ENCODE measurements at places on chromosomes 13 and 19.
A peak's percentile ranks its signal among the peaks of the same experiment; 100 is the strongest.

DNA sequence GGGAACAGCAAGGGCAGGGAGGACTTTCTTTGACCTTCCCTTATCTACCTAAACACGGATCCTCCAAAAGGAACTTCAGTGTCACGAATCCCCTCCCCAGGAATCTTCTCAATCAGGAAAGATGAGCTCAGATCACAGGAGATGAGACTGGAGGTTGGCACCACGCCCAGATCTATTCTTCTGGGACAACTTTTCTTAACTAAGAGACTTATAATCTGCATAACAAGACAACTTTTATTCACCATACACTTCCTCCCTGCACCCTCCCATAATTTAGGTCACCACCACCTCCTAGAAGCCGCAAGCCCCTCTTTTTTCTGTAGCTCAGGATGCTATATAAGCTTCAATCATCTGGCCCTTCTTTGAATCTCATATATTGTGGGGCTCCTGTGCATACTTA lies 19.2 kb upstream of the AKT2 start:
- no peaks in the 10 kb centered on the region for H3K4me1 ChIP-seq
- H3K4me3 ChIP-seq = no peak overlapping the region
- no peaks in the 10 kb centered on the region for H3K27me3 ChIP-seq
- no peaks in the 10 kb centered on the region for H3K36me3 ChIP-seq

DNA sequence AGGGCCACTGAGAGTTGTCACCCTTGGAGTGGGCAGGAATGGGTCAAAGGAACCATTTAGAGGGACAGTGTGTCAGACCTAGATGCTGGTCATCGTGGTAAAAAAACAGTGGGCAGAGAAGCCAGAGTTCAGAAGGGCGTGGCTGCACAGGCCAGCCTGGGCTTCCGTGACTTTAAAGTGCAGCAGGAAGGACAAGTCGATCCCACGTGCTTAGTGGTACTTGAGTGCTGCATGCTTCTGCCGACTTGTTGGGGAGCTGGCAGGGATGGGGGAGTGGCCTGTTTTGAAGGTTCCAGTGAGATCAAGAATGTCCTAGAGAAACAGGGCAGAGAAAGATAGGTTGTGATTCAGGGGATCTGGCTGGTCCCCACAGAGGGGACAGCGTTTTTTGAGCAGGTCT lies 17.0 kb downstream of the LYL1 start:
- no peak overlapping the region for H3K27ac ChIP-seq
- no peak for DNase-seq
- peaks cover 9% of the 10 kb centered on the region for H3K4me1 ChIP-seq

- H3K27me3 ChIP-seq = no peaks in the 10 kb centered on the region
- no peak for DNase-seq
- no peaks in the 10 kb centered on the region for H3K4me1 ChIP-seq
- no peak overlapping the region for H3K4me3 ChIP-seq
- no peaks in the 10 kb centered on the region for H3K36me3 ChIP-seq
- H3K27ac ChIP-seq = no peak overlapping the region
These were observed 182.1 kb downstream of the PCDH17 start for GRCh38 chr13:57813651-57814050.

DNA sequence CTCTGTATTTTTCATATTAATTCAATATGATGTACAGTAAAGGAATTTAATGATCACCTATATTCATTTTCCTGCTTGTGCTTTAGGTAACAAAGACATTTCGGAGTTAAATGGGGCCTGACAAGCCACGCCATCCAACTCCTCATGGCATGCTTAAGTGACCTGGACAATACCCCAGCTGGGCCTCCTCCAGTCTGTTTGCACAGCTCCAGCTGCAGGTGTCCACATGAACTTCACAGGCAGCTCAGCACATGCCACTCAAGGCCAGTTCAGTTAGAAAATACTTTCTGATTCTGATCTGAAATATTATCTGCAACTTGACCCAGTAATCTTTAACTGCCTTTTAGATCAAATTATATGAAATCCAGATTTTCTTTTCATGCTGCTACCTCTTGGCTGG lies 89.6 kb upstream of the SLC15A1 start:
- no peak overlapping the region for H3K4me3 ChIP-seq
- H3K27ac ChIP-seq = no peak overlapping the region
- H3K36me3 ChIP-seq = no peaks in the 10 kb centered on the region
- H3K4me1 ChIP-seq = peaks cover 4% of the 10 kb centered on the region

GRCh38 chr19:55702131-55702627 lies 27.2 kb downstream of the EPN1 start:
- no peak overlapping the region for H3K27ac ChIP-seq
- H3K27me3 ChIP-seq = no peaks in the 10 kb centered on the region
- no peaks in the 10 kb centered on the region for H3K4me1 ChIP-seq
- H3K36me3 ChIP-seq = peaks cover 17% of the 10 kb centered on the region

DNA sequence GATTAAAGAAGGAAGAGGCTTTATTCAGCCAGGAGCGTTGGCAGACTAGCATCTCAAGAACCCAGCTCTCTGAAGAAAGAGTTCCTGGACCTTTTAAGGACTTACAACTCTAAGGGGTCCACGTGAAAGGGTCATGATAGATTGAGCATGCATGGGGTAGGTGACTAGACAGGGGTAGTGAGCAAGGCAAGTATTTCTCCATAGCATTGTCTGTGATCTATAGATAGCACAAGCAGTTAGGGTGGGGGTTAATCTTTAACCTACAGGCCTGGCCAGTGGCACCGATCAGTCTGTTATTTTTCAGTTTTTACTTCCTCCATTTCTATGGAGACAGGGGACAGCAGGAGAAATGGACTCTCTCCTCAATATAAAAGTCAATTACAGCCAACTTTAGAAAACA lies 983.7 kb downstream of the SLITRK1 start:
- no peak overlapping the region for H3K27ac ChIP-seq
- no peaks in the 10 kb centered on the region for H3K36me3 ChIP-seq
- no peaks in the 10 kb centered on the region for H3K4me1 ChIP-seq
- H3K27me3 ChIP-seq = no peaks in the 10 kb centered on the region
- no peak overlapping the region for H3K4me3 ChIP-seq
- DNase-seq = no peak

DNA sequence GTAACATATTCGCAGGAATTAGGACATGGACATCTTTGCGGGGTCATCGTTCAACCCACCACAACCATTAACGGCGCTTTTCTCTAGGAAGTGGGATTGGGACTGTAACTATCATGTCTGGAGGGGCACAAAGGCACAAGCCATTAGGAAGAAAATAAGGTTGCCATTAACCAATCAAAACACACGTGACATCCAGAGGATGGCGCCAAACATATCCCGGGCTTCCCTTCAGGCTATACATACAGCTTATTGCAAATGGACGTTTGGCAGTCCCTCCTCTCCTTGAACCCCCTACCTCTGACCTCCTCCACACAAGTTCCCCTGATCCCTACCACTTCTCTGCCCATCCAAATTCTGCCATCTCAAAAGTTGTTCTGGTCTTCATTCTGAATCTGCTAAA lies 26.6 kb upstream of the GSX1 start:
- no peaks in the 10 kb centered on the region for H3K4me1 ChIP-seq
- H3K27me3 ChIP-seq = no peaks in the 10 kb centered on the region
- H3K4me3 ChIP-seq = no peak overlapping the region
- no peak overlapping the region for H3K27ac ChIP-seq

GRCh38 chr13:112252804-112253590 lies 123.2 kb upstream of the SPACA7 start:
- no peaks in the 10 kb centered on the region for H3K27me3 ChIP-seq
- no peak for DNase-seq
- H3K4me1 ChIP-seq = no peaks in the 10 kb centered on the region
- H3K27ac ChIP-seq = no peak overlapping the region

GRCh38 chr13:39486758-39487157 lies 116.2 kb downstream of the LHFPL6 start:
- no peaks in the 10 kb centered on the region for H3K36me3 ChIP-seq
- no peak for DNase-seq
- no peak overlapping the region for H3K27ac ChIP-seq
- peaks cover 9% of the 10 kb centered on the region for H3K4me1 ChIP-seq

DNA sequence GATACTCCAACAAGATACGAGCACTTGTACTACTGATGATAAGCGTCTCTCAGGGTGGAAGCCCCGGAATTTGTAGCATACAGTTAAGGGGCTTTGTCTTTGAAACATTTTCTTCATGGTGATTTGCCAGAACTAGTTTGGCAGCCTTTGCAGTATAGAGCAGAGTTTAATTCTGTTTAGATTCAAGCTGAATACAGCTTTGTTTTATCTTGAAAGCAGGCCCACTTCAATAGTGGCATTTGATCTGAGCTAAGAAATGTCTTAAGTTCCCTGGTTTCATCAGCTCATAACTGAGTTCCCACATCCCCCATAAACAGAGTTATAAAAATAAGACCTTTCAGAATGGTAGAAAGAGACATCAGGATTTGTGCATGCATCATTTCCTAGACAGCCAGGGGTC lies 125.9 kb downstream of the MIPEP start:
- no peaks in the 10 kb centered on the region for H3K27me3 ChIP-seq
- H3K36me3 ChIP-seq = no peaks in the 10 kb centered on the region
- no peak overlapping the region for H3K4me3 ChIP-seq
- H3K27ac ChIP-seq = peak overlapping the region; percentile 65
- peaks cover 9% of the 10 kb centered on the region for H3K4me1 ChIP-seq
- no peak for DNase-seq

DNA sequence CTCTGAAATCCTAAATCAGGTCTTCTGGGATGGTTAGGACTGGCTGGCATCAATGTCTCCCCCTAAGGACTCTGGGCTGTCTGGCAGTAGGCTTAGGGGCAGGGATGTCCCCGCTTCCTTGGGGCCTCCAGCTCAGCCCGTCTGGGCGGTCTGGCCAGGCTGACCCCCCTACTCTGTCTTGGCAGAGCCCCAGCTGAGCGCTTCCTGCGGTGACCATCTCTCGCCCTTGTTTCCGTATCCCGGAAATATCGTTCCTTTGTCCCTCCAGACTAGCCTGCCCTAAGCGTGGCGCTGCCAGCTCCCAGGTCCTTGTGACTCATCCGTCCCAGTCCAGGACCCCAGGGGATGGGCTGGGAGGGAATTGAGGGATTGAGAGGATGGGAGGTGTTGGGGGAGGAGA lies 11.3 kb downstream of the GTPBP3 start:
- 0 out of 2 replicates have a peak, but pooled peaks cover 2% of the 10 kb centered on the region for H3K4me1 ChIP-seq
- peak; percentile 53 for DNase-seq
- H3K27me3 ChIP-seq = peaks cover 8% of the 10 kb centered on the region
- no peak overlapping the region for H3K27ac ChIP-seq
- no peaks in the 10 kb centered on the region for H3K36me3 ChIP-seq

DNA sequence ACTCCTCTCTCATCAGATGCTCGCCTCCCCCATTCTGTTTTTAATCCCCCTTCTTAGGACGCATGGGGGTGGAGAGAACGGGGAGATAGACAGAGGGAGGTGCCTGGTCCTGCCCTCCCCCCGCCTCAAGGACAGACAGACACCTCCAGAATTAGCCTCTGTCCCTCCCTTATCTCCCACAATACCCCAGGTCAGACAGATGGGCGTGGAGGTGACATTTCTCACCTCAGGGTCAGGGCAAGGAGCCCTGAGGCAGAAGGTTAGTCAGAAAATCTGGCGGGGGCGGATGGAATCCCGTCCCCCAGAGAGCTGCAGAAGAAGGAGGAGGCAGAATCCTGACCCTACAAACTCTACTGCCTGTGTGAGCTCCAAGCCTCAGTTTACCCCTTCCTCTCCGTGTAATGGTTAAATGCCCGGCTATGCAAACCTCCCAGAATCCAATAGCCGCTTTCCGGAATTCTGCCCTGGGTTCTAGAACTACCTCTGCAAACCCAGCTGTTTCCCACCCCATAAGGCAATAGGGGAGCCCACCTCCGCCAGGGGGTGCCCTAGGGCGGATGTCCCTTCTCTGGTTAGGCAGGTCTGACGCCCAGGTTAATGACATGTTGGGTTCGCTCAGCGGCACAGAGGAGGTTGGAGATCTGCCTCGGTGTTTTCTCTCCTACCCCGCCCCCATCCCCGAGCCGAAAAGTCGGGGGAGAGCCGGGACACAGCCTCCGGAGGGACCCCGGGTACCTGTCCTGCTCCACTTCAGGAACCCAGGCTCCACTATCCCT lies 900 bp downstream of the PPP1R13L start:
- H3K36me3 ChIP-seq = no peaks in the 10 kb centered on the region
- peak overlapping the region; percentile 89 for H3K4me3 ChIP-seq
- H3K4me1 ChIP-seq = peaks cover 5% of the 10 kb centered on the region
- no peak for DNase-seq

- H3K36me3 ChIP-seq = no peaks in the 10 kb centered on the region
- no peaks in the 10 kb centered on the region for H3K27me3 ChIP-seq
- no peak overlapping the region for H3K4me3 ChIP-seq
- DNase-seq = peak; percentile 78
- H3K4me1 ChIP-seq = peaks cover 5% of the 10 kb centered on the region
These were observed 418.3 kb downstream of the DIAPH3 start for GRCh38 chr13:59745392-59745788.

Data from IMR-90 (cell line).